ENCODE measurements at places on chromosomes 11 and 22. TPM values are rescaled to one million over a fixed set of nuclear protein-coding genes. Genes with fewer than 3 reads are reported as not detected.

Gene CREB3L1
- 2.1 TPM for total RNA-seq

Gene CD3G
- not detected for total RNA-seq

DNA sequence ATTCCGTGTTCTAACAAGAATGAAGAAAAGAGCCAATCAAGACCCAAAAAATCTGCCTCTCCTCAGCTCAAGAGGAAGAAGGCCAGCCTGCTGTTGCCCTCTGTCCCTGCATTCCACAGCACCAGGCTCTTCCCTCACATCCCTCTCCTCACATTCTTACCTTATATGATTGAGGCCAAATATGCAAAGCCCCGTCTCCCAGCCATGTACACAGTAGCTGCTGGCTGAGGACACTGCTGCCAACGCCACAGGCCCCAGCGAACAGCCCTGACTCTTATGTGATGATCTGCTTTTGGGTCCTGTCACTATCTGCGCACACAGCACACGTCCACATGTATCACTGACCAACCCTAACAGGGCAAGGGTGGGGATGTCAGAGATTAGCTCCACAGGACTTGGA, 60.2 kb downstream of the MICAL3 start:
- DNase-seq: no peak

- DNase-seq: peak; percentile 97
These were observed 35.2 kb downstream of the LRFN4 start for GRCh38 chr11:66891851-66892660.

- DNase-seq: peak; percentile 31
These were observed 10.1 kb downstream of the MCM5 start for GRCh38 chr22:35409783-35410662.

- peak; percentile 45 for DNase-seq
These were observed 71.2 kb downstream of the PIWIL4 start for GRCh38 chr11:94638301-94638901.

GRCh38 chr11:19698493-19699292, 13.9 kb upstream of the NAV2 start:
- peak; percentile 64 for DNase-seq

DNA sequence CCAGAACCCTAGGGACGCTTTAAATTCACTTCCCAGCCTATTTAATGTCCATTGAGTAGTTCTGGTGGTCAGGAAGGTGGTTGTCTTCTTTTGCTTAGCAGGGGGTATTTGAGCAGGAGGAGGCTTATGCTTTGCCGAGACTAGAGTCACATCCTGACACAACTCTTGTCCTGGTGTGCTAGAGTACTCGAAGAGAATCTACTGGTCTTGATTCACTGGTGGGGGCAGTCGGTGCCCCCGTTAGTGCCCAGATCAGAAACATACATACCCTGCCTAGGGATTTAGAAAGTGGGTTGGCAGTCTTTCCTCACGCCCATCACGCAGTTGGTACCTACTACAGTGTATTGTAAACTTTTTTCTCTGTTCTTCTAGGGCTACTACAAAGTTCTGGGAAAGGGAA, 2.7 kb downstream of the RPL27A start:
- DNase-seq: no peak

DNA sequence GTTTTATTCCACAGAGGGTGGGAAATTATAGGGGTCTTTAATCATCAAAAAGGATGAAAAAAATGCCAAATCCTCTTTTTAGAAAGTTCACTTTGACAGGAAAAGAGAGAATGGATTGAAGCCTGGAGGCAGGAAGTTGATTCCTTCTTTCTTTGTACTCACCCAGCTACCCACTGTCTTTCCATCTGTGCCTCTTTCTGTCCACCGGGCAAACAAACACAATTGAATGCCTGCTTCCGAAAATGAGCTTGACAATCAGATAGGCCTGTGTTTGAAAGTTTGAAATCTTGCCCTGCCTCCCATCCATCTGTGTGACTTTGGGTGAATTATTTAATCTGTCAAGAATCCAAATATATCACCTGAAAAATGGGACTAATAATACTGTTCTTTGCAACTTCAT, 81.1 kb downstream of the SCN3B start:
- no peak for DNase-seq

DNA sequence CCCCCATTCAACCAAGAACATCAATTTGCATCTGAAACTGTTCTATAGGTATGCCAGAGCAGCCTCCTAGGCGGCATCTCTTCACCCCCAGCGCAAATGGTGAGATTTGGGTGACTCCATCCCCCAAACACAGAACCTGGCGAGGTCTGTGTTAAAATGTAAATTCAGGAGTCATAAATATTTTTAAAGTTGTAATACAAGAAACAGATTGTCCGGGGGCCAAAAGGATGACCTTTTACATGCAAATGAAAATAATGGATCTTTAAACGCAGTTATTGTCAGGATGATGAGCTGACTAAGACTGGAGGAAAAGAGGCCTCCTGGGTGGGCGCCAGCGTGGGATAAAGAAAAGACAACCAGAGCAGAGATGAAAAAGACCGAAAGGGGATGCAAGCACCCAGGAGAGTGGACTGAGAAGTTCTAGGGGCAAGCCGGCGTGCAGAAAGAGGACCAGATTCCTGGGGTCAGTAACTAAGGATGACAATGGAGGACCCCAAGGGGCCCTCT, 16.0 kb upstream of the ADA2 start:
- DNase-seq: no peak

Measured in renal cortical epithelial cell (primary cell).